ENCODE measurements at places on chromosomes 6 and 20.

GRCh38 chr6:41256383-41256782, 28.2 kb downstream of the TREML4 start:
- no peak for DNase-seq

- DNase-seq, result peak; percentile 75
Measured at GRCh38 chr6:35052694-35053565, 88.2 kb downstream of the TCP11 start.

GRCh38 chr6:46990031-46990644, 52.0 kb downstream of the ADGRF1 start:
- no peak for DNase-seq

DNA sequence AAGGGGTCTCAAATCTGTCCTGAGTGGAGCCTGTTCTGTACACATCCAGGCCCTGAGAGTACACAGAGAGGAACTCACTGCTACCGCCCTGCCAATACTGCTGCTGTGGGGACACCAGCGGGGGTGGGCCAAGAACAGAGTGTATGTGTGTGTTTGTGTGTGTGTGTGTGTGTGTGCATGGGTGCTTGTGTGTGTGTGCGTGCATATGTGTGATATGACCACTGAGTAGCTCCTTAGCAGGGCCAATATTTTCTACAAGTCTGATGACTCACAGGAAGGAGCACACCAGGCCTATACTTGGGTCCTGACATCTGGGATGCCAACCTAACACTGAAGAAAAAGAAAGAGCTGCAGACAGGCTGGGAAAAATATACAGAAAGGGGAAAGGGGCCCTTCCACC, 1.4 kb downstream of the RAET1E start:
- no peak for DNase-seq

- peak; percentile 13 for DNase-seq
Measured at GRCh38 chr20:41649489-41649888, 31.3 kb upstream of the CHD6 start.

DNA sequence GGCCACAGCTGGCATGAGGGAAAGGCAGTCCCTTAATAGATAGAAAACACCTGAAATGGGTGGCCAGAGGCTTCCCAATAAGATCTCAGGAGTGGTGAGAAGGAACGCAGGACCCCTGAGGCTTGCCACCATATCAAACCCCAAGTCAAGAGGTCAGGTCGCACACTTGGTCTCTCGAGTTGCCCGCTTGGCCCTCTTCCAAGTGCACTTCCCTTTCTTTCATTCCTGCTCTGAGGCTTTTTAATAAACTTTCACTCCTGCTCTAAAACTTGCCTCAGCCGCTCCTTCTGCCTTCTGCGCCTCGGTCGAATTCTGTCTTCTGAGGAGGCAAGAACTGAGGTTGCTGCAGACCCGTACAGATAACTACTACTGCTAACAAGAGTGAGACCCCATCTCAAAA, 64.2 kb downstream of the SLC2A10 start:
- DNase-seq, result no peak

DNA sequence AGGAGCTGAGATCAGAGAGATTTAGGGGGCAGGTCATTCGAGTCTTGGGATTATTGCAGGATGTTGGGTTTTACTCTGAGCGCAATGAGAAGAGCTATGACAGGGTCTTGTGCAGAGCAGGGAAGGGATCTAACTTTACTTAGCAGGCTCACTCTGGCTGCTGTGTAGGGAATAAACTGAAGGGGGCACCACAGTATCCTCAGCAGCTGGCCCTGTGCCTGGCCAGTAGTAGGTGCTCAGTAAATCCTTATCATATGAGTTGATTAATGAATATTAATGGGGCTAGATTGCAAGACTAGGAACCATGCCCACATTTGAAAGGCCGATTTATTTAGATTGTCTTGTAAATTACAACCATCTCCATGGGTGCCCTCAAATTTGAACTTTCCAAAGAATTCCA, 4.6 kb upstream of the MDGA1 start:
- DNase-seq, result no peak

GRCh38 chr6:13307508-13307995, 20.8 kb downstream of the TBC1D7 start:
- DNase-seq, result no peak

- DNase-seq, result no peak
Measured at GRCh38 chr6:156727715-156728385, 49.3 kb upstream of the ARID1B start.

GRCh38 chr20:54047048-54047447, 23.3 kb downstream of the BCAS1 start:
- no peak for DNase-seq

- no peak for DNase-seq
Measured at GRCh38 chr6:113427617-113428016, 429.5 kb upstream of the MARCKS start.

- no peak for DNase-seq
Measured at GRCh38 chr20:22437354-22437753, 147.0 kb downstream of the FOXA2 start.

DNA sequence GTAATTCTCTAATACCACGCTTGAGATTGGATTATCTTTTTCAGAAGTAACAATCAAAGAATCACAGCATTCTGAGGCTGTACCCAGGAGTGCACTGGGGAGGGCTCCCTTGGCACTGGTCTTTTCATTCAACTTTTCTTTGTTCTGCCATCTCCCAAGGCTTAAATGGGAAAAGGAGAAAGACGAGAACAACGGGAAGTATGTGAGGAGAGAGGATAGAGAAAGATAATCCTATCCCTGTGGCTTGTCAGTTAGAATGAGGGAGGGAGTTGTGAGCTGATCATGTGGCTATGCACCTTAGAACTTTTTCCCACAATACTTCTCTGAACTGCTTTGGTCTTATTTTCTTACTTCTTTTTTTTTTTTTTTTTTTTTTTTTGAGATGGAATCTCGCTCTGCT, 83.1 kb downstream of the CAP2 start:
- no peak for DNase-seq

DNA sequence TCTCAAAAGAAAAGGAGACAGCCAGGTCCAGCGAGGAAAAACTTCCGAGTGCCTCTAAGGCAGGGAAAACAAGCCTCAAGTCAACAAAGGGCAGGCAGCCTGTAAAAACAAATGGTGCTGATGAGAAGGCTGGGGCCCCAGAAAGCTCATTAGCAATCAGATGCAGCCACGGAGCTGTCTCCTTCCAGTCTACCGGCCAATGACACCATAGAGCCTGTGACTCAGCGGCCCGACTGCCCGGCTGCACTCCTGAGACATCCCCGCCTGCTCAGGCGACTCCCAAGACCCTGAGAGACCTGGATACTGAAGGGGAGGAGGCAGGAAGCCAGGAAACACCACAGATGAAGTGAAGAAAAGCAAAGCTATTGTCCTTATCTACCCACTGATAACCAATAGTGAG, 120.1 kb upstream of the HDDC2 start:
- peak; percentile 41 for DNase-seq

DNA sequence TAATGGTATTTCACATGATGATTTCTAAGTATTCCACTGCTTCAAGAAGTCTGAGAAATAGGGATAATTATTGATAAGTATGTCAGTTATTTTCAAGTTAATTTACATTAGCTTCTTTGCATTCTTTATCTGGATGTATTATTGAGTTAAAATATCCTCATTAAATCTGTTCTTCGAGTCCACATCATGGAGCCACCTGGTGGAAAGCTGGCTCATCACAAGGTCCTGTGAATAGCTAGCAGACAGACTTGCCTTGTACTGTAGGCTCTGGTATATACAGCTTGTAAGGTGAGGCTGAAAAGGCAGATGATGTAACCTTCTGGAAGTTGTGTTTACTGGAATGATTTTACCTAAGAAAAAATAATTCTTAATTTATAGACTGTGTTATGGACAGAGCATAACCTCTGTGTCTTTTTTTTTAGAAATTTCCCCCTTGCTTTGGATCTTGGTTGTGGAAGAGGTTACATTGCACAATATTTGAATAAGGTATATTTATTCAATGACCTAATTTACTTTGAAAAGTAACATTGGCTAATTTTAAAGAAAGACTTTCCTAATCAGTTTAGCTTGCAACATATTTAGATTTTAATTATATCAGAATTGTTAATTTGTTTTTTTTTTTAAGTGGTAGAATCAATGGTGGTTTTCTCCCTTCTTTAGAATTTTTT, 3.5 kb downstream of the NDUFAF5 start:
- DNase-seq, result peak; percentile 70

GRCh38 chr6:74953708-74954107, 252.1 kb downstream of the COL12A1 start:
- no peak for DNase-seq

GRCh38 chr20:3543901-3544507, 73.2 kb downstream of the ATRN start:
- no peak for DNase-seq

DNA sequence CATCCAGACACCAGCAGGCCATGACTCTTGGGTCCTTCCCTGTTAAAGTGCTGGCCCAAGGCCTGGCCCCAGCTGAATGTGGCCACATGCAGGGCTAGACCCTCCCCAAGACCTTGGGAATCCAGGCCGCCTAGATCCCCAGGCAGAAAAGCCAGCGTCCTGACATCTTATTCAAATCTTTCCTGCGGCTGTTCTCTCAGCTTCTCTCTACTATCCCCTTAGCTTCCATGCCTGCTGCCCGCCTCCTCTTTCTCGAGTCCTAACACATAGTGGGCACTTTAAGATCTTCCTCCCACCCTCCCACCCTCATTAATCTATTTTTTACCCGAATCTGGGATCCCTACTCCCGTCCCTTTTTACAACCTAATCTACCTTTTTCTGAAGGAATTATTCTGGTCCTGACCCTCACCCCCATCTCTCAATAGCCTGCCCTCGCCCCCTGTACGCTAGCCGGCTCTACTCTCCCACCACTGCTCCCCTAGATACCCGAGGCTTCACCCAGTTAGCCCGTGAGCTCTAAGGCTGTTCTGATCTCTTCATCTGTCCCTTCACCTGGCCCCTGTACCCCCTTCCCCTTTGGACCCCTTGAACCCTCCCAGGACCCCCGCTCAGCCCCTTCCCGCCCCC, at the start of gene CCHCR1:
CCHCR1 (minus strand) TSS at position 290 of the 627 bp plus-strand sequence; CDS start at position 88, 202 bp downstream.
- DNase-seq, result no peak

GRCh38 chr6:112017760-112018537, 36.0 kb upstream of the CCN6 start:
- no peak for DNase-seq

DNA sequence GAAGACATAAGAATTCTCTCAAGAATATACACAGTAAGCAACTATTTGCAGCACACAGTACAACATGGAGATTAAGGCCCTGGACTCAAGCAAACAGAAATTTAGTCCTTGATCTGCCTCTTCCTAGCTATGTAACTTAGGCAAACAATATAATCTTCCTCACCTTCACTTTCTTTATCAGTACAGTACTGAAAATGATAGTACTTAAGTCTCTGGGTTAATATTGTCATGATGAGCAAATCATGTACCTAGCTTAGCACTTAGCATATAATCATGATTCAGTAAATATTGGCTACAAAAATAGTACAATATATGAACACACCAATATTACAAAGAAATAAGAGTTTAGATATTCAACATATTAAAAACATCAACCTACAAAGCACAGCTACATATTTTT, 320.5 kb downstream of the HACE1 start:
- DNase-seq, result no peak

- peak; percentile 96 for DNase-seq
Measured at GRCh38 chr20:36886859-36887751, 11.2 kb downstream of the TLDC2 start.

DNA sequence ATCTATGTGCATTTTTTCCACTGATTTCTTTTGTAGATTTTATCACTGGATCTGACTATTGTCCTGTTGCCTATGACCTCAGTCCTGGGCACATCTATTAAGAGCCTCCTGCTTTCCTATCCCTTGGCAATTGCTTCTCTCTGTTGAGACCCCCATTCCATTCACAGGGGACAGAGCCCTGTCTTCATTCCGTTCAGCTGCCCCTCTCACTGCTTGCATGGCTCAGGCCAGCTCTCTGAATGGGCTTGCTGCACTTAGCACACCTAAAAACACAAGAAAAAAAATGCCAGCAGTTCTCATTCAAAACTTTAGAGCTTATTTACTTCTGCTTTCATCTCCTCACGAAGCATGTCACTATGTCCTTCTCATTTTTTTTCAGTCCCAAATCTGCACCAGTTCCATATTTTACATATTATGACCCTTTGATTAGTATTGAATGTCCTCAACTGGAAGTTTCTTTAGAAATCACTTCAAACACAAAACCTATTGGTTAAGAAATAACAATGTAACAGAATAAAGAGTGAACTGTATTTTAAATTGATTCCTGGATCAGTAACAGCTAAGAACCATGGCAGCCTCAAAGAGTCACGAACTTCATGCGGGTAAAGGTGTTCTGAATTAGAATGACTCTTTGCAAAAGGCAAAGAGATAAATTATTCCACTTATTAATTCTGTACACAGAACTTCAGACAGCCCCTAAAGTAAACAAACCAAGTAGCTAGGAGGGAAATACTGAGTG, 616.5 kb downstream of the C6orf118 start:
- DNase-seq, result no peak

- DNase-seq, result no peak
Measured at GRCh38 chr6:43215066-43215465, 14.2 kb downstream of the DNPH1 start.

GRCh38 chr6:113539202-113539601, 317.9 kb upstream of the MARCKS start:
- DNase-seq, result no peak

- DNase-seq, result no peak
Measured at GRCh38 chr6:44301106-44301505, 12.0 kb downstream of the AARS2 start.

GRCh38 chr6:137903933-137904821, 37.1 kb downstream of the TNFAIP3 start:
- no peak for DNase-seq

- no peak for DNase-seq
Measured at GRCh38 chr20:62411479-62412193, 4.6 kb upstream of the CABLES2 start.

GRCh38 chr6:151100326-151100725, 139.4 kb upstream of the AKAP12 start:
- DNase-seq, result no peak
